Inflammatory macrophage (primary cell): ENCODE measurements at places on chromosomes 2 and 18.

GRCh38 chr2:21269382-21269781 lies 145.6 kb downstream of the TDRD15 start:
- no peak for DNase-seq

DNA sequence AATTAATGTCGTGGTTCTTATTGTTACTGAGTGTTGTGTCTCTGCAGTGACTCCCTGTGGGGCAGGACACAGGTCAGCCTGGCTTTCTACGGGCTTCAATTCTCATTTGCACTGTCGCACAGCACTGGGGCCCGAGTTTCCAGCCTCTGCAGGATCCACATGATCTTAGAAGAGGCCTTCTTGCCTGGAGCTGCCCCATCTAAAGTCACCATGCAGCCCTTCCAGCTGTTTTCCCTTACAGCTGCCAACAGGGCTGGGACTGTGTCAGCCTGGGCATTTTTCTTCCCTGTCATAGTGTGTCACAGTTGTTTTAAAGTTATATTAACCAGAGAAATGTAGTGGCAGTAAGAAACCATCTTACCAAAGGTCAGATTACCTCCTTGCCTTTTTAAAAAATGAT lies 27.0 kb downstream of the FHL2 start:
- no peak for DNase-seq

DNA sequence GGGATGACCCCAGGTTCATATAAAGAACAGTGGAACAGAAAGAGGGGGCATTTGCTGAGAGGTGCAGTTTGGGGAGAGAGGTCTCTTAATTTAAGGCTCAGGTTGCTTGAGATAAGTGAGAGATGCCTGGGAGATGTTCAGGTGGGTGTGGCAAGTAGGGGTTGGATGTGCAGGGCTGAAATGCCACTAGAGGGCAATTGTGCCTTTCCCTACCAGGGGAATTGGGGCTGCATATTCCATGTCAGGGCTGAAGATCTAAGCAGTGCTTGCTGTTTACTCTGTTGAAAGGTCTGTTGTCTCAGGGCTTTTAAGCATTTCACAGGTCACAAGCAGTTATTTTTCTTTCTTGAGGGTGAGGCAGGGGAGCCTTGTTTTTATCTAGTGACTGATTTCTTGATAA lies 7.8 kb downstream of the CCDC85A start:
- no peak for DNase-seq

DNA sequence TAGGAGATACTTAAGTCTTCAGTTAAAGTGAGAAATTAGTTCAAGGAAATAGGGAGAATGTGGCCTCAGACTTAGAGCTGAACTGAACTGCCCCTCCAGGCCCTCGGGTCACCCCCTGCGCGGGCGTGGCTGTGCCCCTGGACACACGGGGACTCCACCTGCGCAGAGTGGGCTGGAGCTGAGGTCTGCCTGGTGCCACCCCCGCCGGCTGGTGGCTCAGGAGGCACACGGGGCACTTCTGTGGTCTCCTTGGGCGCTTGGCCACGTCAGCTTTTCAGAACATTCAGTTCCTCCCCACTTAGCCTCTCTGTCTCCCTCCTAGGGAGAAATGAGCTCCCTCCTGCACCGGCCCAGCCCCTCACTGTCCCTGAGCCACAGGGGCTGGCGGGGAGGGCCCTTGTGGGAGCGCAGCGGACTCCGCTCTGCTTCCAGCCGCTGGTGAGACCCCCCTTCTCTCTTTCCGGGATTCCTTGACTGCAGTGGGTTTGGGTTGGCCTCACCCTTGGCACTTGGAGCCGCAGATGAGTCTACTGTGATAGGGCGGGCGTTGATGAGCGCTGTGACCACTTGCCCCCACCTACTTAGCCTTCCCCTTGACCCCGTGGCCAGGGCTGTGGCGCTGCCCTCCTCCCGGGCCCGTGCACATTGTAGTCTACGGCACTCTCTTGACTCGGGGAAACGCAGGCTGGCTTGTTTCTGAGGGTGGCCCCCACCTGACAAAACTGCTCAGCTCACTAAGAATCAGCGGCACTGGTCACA lies 18.2 kb upstream of the PDIA6 start:
- no peak for DNase-seq

DNA sequence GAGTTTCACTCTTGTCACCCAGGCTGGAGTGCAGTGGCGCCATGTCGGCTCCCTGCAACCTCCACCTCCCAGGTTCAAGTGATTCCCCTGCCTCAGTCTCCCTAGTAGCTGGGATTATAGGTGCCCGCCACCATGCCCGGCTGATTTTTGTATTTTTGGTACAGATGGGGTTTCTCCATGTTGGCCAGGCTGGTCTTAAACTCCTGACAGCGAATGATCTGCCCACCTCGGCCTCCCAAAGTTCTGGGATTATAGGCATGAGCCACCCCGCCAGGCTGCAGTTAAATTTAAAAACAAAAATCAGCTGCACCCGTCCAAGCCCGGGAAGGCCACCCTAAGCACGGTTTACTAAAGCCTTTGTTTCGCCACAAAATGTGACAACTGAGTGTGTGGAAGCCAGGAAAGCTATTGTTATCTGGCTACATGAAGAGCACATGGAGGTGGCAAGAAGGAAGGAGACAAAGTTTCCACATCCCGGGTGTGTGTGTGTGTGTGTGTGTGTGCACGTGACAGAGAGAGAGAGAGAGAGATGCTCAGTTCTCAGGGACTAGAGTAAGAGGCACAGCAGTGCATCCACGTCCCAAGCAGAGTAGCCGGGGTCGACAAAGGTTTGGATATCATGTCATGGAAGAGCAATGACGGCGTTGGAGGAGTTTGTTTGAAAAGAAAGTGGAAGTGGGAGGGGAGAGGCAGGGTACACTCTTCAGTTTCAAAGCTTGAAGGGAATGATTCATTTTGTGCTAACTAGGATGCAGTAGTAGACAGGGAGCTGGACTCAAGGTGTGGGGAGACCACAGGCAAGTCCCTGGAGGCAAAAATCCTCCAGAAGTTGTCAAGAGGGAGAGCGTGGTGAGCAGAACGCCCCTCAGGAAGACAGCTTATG lies 20.1 kb downstream of the INPP5D start:
- peak; percentile 44 for DNase-seq

GRCh38 chr18:11548916-11549551 lies 60.4 kb upstream of the SLC35G4 start:
- no peak for DNase-seq

- DNase-seq, result no peak
Measured at GRCh38 chr18:76522551-76522950, 27.5 kb upstream of the ZNF516 start.

DNA sequence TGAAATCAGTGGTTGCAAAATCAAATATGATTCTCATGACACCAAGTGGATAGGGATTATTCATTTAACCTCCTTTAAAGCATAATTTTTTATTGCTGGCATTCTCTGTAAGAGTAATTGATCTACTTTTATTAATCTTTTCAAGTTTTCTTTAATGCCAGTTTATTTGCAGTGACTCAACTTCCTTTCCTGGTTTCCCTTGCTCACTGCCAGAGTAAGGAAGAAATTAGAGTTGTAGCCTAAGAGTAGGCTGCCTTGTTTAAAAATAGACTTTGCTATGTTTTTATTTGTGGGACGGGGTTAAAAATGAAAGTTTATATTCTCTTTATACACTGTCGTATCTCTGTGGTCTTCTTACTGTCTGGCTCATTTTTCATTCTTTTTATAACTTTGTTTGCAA lies 148.6 kb downstream of the WDR7 start:
- DNase-seq, result no peak

DNA sequence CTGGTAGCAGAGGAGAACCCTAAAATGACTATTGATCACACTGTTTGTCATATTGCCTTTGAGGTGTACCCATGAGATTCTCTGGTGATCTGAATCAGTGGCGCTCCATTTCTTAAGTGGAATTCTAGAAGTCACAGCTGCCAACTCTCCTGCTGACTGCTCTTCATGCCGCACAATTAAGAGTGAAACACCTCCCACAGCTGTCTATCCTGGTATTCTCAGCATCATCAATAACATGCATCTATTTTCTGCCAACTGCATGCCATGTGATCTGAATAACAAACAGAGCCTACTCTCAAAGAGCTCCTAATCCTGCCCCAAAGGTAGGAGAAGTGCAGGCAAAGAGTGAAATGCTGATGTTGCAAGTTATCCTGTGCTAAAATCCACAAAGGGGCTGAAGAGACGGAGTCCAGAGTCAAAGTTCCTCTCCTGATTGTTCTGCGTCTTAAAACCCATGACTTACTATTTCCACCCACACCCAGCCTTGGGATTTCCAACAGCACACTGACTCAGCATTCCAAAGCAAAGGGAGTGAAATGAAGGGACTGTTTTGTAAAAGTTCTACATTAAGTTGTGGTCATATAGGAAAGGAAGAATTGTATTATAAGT lies 13.7 kb upstream of the DAPL1 start:
- DNase-seq, result peak; percentile 76

DNA sequence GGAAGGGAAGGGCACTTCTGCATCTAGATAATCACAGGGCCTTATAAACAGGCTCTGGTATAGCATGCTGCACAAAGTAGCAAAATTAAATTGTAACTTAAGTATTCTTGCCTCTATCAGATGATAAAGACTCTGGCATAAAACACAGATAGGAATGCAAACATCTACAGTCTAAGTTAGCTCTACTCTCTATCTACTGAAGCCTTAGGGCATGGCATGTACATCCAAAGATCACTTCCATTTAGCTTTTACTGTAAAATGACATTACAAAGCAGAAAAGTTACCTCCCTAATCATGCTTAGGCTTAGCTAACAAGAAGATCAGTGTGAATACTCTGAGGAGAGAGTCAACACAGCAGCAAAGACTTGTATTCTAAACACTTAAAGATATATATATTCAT lies 90.7 kb downstream of the NOL10 start:
- DNase-seq, result no peak

- no peak for DNase-seq
Measured at GRCh38 chr2:96167407-96168013, 22.3 kb upstream of the DUSP2 start.

DNA sequence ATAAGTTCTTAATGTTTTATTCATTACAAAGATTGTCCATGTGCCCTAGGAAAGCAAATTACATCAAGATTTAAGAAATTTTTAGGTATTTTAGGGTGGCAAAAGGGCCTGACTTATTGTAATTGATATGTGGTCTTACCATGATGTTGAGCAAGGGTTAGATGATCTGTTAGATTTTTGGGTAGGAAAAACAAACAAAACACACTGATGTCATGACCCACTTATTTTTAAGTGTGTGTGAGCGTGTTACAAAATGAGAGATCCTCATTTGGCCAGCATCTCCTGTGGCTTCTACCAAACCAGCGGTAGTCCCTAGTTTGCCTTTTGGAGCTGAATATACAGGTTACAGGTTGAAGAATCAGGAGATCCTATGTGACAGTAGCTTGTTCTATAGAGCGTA lies 89.8 kb upstream of the ITGB6 start:
- DNase-seq, result peak; percentile 54

DNA sequence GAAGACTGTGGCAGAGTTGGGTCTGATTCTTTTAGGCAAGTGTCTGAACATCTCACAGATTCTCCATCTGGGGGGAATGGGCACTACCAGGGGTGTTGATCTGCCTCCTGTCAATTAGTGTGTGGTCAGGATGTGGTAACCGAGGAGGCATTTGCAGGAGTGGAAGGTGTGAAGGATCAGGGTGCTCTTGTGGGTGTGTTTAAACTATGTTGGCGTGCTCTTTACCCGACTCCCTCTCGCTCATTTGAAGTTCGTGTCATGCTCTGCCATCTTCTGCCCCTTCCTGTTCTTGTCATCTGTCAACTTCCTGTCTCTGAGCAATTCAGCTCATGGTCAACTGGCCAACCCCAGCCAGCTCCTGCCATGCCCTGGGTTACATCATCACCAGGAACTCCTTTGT lies 107.9 kb downstream of the RTN4 start:
- DNase-seq, result no peak

GRCh38 chr2:169091761-169092519 lies 22.6 kb downstream of the DHRS9 start:
- no peak for DNase-seq

DNA sequence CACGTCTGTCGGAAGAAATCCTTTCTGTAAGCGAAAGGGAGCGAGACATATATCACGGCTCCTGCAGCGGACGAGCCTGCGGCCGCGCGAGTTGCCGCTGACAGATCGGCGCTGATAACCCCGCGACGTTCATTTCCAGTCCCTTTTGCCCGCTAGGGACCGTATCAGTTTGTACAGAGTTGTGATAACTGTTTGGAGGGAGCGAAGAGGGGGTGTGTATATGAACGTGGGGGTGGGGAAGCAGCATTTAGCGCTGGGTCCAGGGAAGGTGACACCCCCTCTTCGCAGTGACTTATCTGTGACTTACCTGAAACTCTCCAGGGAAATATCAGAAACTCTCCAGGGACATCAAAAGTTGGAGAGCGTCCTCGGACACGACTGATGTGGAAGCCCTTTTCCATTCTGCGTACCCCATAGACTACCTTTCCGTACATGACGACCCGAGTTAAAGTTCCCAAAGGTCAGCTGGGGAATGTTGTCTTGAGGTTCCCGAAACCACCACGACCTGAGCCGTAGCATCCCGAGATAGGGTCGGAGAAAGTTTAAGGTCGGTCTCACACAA lies 948 bp upstream of the GATA6 start:
- DNase-seq, result peak; percentile 9

GRCh38 chr2:42835577-42836371 lies 43.4 kb upstream of the HAAO start:
- peak; percentile 87 for DNase-seq

GRCh38 chr2:134700730-134701129 lies 18.1 kb downstream of the TMEM163 start:
- no peak for DNase-seq

- peak; percentile 29 for DNase-seq
Measured at GRCh38 chr2:213164263-213164662, 12.9 kb upstream of the IKZF2 start.

DNA sequence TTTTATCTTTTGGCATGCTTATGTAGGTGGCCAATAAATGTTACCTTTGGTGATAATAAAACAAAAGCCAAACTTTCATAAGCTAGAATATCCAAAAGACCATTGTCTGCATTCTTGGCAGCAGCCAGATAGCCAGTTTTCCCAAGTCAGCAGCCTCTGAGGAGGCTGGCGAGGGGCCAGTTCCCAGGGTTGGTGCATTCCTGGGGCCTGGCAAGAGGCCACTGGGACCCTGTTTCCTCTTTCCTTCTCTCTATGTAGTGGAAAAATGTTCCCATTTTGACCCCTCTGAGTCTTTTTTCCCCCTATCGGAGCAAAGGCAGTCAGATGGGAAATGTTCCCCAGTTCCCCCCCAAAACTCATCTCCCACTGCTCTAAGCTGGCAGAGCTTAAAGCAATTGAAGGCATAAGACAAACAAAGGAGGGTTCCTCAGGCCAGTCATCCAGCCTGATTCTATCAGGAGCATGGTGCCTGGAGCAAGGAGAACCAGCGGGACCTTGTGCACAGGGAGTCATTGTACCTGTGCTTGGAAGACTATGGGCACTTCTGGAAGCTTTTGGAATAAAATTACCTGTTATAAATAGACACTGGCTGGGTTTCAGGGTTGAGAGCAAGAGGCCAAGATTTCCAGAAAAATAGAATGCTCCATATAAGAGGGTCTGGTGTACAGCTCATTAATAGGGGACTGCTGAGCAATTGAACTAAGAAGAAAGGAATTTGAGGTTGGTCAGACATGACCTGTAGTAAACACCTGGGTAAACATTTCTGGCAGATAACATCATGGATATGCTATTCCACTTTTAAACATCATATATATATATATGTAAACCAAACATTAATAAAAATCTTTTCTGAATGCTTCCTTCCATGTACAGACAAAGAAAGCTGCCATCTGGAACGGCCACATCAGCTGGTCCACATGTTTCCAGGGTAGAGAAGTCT lies 63.4 kb downstream of the NCKAP5 start:
- no peak for DNase-seq
